ENCODE measurements at places on chromosomes 3 and 15.

DNA sequence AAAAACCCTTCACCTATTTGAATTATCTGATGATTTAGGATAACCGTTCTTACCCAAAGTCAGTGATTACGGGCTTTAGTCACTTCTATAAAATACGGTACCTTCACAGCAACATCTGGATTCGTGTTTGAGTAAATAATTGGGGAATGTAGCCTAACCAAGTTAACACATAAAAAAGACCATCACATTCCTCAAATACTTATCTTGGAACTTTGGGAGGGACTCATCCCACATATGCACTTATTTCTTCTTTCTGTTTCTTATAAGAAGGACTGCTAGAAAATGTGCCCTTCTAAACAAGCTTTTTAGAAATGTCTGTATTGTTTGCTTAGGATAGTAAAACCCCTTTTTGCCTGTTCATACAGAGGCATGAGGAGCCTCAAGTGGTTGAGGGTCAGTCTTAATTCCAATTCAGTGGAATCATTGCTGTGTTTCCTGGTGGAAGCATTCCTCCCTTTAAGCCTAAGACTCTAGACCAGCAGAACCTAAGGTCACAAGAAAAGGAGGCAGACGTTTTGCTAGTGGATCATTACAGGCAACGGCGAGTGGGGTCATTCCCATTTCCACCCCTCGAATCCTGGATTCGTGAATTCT, 67.5 kb downstream of the TMEM44 start:
- DNase-seq, result no peak

GRCh38 chr15:93865586-93865985, 365.8 kb upstream of the MCTP2 start:
- DNase-seq, result no peak

GRCh38 chr15:57312318-57313133, 63.8 kb upstream of the CGNL1 start:
- DNase-seq, result no peak

- no peak for DNase-seq
Observed at GRCh38 chr3:149020839-149021252, 29.5 kb downstream of the GYG1 start.

GRCh38 chr3:191362037-191362436, 31.7 kb upstream of the UTS2B start:
- no peak for DNase-seq

- no peak for DNase-seq
Observed at GRCh38 chr3:45972534-45973402, 22.9 kb downstream of the FYCO1 start.

DNA sequence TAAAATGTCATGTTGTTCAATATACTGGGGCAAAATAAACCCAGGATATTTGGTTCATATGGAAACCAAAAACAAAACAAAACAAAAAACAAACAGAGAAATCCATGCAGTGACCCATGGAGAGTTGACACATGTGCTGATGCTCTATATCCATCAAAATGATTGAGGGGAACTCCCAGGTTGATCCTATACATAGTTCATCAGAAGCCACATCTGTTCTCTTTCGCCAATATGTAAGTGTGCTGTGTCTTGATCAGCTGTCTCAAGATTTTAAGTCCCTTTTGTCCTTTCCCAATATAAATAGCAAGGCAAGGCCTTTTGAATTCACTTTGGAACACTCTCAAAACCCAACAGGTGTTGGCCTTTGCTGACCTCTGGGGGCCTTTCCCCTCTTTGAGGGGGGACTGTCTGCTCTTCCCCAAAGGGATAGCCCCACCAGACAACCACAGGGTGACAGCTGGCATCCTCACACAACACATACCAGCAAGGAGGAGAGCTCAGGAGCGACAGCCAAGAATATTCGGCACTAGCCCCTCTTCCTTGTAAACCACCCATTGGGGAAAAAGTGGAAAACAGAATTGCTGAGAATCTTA, 209.4 kb upstream of the CD96 start:
- DNase-seq, result no peak

DNA sequence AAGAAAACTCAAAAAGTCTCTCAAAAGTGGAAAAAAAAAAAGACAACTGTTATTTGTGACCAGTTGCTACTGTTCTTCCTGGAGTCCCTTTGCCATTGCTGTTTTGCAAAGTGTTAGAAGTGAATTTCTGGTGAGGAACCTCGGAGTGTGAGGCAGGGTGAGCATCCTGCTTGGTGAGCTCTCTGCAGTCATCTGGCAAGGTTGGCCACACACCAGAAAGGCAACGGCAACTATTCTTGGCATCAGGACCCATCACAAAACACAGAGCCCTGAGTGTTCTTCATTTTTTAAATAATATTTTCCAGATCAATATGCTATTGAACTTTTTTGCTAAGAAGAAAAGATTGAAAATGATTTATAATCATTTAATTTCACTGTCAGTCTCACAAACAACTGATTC, 60.7 kb downstream of the CGNL1 start:
- no peak for DNase-seq

DNA sequence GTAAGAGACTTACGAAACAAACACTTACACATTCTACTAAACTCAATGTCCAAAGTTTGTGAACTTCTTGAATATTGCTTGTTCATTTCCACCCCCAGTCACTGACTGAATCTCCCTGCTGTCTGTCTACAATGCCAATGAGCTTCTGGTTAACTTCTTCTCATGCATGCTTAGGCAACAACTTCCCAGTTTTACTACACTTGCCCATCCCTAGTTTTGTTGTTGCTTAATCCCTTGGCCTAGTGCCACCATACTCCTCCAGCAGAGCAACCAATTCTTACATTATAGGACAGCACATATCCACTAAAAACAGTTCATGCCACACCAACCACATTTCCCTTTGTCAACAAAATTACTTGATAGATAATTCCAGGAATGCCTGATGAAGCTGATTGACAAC, 40.9 kb upstream of the CCR2 start:
- no peak for DNase-seq

DNA sequence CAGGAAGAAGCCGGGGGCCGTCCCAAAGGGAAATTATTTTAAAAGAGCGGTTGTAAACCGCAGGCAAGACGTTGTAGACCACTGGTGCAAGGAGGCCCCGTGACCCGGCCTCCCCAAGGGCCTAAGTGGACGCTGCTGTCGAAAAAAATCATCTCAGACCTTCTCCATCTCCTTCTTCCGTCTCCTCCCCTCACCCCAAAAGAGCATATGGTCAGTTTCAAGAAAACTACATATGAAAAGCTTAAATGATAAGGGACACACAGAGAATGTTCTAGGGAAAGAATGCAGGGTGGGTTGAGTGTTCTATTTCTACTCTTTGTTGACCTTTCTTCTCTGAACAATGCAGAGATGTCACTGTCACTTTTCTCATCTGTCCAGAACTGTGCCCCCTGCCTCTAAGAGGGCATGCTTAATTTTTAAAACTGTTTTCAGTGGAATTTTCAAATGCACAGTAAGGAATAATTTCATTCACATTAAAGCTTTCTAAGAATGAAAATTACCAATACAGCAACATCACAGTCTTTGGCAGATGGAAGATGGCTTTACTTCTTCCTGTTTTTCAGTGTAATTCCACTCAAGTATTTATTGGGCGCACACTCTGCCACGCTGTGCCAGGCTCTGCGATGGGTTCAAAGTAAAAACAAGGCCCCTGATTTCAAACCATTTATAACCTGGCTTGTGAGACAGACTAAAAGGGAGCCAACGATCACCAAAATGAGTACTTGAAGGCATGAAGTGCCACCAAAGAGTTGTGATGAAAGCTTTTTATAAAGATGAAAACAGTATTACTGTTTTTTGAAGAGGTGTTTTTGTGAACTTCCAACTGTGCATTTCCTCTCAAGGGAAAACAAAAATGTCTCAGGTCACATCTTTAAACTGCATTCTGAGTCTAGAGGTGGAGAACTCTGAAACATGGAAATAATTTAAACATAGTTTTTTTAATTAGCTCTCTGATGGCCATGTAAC, 891 bp upstream of the TOP2B start:
- DNase-seq, result no peak

DNA sequence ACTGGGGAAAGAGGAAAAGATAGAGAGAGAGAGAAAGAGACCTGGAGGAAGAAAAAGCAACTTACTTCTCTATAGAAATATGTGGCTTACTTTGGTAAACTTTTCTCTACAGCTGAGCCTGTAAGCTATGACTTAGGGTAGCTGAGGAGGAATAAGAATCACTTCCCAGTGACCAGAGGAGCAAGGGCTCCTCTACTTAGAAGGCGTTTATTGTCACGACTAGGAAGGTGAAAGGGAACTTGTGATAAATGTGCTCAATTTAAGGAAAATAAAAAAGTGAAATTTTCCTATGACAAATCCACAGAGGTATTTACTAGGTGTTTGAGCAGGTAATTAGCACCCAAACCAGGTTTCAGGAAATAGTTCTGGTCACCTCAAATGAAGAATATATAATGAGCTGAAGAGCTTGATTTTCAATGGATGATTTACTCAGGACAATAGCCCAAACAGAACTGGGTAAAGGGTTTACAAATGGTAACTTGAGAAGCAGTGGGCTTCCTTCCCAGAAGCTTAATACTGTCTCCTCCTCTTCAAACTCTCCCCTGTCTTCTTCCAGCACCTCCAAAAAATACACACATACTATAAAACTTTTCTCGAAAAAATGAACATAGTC, 46.1 kb downstream of the SOX2 start:
- DNase-seq, result no peak

DNA sequence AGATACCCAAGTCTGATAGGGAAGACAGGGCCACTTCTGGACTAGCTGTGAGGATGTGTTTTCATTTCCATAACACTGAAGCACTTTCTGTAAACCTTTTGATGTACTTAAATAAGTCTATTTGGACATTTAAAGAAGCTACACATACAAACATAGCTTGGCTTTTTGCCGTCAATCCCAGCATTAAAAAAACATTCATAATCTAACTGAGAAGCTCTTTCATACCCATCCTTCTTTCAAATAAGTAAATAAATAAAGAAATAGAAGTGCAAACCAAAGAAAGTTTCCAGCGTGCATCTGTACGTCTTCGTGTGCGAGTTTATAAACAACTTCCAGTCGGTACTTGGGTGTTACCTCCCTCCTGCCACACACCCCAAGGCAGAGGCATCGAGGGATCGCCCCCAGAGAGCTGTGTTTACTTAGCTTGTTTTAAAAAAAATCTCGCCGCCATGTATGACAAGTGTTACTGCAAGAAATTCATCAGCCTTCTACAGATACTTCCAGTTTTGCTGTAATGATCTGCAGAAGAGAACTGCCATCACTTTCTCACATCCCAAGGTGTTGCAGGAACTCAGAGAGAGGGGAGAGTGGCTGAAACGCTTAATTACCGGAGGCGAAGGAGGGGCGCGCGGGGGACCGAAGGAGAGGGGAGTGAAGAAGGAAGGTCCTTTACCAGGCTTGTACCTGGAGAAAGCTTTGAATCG, 9.0 kb upstream of the MEIS2 start:
- no peak for DNase-seq

- DNase-seq, result no peak
Observed at GRCh38 chr15:62115847-62116246, 49.1 kb downstream of the C2CD4A start.

- DNase-seq, result peak; percentile 94
Observed at GRCh38 chr3:36969540-36970432, 23.1 kb downstream of the EPM2AIP1 start.

- DNase-seq, result no peak
Observed at GRCh38 chr3:119700269-119700919, 2.4 kb upstream of the CFAP91 start.

DNA sequence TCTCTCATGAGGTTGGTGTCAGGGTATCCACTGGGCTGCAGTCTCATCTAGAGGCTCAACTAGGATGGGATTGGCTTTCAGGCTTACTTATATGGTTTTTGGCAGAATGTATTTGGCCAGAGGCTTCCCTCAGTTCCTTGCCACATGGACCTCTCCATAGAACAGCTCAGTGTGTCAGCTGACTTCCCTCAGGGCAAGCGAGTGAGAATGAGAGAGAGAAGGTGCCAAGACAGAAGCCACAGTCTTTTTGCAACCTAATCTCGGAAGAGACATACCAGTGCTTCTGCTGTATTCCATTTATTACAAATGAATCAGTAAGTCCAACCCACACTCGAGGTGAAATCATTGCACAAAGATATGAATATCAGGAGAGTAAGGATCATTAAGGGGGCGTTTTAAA, 129.2 kb downstream of the CCNL1 start:
- no peak for DNase-seq

- no peak for DNase-seq
Observed at GRCh38 chr3:96966181-96966929, 152.0 kb downstream of the EPHA6 start.

- no peak for DNase-seq
Observed at GRCh38 chr3:132001999-132002398, 32.8 kb downstream of the CPNE4 start.

GRCh38 chr15:63480441-63480821, 24.0 kb upstream of the USP3 start:
- DNase-seq, result no peak

DNA sequence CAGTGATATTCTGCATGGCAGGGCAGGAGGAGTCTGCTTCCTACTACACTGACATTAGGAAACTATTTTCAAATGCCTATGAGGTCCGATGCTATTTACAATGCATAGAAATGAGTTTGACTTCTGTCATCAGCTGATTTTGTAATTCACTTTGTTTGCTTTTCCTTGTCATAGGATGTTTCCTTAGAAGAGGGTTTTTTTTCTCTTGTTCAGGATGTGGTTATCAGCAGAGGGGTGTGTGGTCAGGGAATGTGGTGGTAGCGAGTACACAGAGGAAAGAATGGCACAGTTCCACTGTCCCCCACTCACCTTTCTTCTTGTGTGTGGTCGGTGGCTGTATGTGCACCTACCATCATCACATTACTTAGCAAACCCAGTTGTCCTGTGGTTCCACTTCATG, 231.5 kb downstream of the LRTM1 start:
- no peak for DNase-seq

- DNase-seq, result no peak
Observed at GRCh38 chr15:82810890-82811426, 1.5 kb downstream of the WHAMM start.

- no peak for DNase-seq
Observed at GRCh38 chr3:78645628-78646310, 1122.0 kb downstream of the ROBO1 start.

- DNase-seq, result no peak
Observed at GRCh38 chr15:90300541-90300940, 35.1 kb downstream of the NGRN start.

- DNase-seq, result no peak
Observed at GRCh38 chr3:122013448-122013925, 8.6 kb downstream of the ILDR1 start.

DNA sequence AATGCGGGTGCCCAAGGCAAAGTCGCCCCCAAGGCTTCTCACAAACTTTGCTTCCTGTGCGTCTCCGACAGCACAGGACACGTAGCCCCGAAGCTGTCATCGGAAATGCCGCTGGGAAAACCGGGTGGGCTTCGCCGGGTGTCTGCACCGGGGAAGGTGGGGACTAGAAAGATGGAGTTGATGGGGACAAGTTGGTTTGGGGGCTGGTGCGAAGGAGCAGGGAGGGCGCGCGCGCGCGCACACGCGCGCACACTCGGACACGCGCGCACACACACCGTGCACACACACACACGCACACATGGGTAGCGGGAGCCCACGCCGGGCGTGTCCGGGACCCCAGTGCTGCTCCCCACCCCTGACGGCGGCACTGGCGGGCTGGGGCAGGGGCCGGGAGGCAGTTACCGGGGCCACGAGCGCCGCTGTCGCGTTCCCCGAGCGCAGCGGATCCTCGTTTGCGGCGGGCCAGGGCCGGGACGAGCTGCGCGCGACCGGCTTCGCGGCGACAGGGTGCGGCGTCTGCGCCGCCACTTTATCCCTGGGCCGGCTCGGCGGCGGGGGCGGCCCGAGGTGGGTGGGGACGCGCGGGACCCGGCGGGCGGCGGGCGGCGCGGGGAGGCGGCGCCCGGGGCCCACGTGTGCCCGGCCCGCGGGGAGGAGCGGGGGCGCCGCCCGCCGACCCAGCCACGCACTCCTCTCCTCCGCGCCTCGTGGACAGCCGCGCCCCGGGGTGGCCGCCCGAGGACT, 539 bp upstream of the MGLL start:
- no peak for DNase-seq

GRCh38 chr15:63677778-63678177, 80.6 kb downstream of the FBXL22 start:
- no peak for DNase-seq
